Epithelial cell of prostate (primary cell): ENCODE measurements at places on chromosomes 13 and 19.

- DNase-seq = no peak
Measured at GRCh38 chr19:49951806-49952478, 9.0 kb downstream of the SIGLEC11 start.

DNA sequence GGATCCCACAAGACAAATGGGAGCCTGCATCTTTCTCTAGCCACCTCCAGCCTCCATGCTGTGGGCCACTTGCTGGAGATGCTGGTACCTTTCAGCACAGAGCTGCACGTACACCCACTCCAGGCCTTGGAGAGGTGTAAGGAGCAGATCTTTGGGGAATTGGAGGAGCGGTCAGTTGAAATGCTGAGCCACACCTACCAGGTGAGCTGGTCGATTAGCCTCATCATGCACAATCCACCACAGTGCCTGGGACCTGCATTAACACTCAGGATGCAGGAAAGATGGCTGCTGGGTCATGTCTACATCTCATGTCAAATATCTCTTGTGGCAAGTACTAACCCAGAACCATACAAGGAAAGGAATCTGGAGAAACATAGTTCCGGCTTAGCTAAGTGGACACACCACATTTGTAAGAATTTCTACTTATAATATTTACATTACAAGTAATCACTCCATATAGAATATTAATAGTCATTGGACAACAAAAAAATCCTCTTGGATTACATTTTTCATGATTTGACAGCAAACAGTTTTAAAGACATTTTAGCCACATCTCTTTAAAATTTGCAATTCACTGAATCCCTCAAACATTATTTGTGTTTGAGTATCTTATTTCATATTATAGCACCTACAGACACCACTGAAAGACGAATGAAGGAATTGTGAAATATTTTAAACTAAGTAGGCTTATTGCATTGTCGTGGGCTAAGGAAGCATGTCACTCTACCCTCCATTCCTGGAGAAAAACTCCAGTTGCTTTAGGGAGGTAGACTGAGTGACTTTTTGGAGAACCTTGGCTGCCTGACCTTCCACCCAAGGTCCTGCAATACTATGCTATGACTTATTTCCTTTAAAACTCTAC lies 21.8 kb upstream of the MBNL2 start:
- DNase-seq = no peak

DNA sequence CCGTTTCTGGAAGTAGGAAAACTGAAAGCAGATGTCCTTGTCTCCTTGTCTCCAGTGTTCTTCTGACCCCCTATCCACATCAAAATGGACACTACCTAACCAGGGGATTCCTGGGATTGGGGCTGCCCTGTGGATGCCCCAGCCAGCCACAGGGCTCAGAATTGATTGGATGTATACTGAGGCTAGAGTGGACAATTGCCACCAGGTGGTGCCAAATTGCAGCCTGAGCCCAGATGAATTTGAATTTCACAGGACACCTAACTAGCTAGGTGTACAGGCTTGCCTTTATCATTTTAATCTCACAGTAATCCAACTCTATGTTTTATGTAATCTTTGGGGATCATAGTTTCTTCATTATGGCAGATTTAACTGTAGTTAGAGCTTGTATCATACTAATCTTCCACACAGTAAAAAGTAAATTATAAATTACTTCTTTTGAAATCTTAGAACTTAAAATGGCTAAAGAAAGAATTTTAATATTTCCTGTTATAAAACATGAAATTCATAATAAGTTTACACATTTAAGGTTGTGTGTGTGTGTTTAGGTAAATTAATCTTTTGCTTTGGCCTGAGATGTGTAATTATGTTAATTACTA lies 58.0 kb downstream of the PIBF1 start:
- DNase-seq = peak; percentile 10

GRCh38 chr13:30216111-30216510 lies 91.2 kb downstream of the KATNAL1 start:
- DNase-seq = no peak

- no peak for DNase-seq
Measured at GRCh38 chr19:29855741-29856500, 44.1 kb downstream of the CCNE1 start.

- DNase-seq = no peak
Measured at GRCh38 chr13:93945621-93946020, 533.9 kb downstream of the DCT start.

- no peak for DNase-seq
Measured at GRCh38 chr19:9430444-9430843, 4.9 kb downstream of the ZNF266 start.

DNA sequence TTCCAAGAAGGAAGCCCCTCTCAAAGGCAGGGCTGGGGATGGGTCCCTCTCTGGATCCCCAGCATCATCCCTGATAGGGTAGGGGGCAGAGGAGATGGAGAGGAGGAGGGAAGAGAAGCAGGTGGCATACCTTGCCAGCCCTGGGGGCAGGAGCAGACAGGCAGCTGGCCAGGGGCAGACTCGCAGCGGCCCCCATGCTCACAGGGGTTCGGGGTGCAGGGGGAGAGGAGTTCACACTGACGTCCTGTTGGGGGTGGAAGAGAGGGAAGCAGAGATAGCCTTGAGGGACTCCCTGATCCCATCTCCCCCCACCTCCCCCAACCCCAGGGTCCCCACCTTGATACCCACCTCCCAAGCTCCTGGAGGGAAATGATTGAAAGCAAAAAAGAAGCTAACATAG lies 16.0 kb downstream of the NOTCH3 start:
- no peak for DNase-seq

DNA sequence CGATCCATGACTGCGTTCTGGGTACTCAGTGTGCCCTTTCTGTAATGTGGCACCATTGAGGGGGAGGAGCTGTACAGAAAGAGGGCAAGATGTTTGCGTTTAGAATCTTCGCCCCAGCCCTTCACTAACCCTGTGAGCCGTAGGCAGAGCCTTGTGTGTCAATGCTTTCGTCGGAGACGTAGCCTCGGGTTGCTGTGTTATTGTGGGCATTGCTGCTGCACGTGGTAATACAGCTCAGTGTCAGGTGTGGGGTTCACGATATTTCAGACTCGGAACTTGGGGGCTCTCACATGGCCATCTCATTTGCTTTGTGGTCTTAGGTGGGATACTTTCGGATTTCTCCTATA lies 6.1 kb downstream of the RPS9 start:
- no peak for DNase-seq
